ENCODE measurements at places on chromosomes 7 and 10. TPM values are rescaled to one million over a fixed set of nuclear protein-coding genes. Genes with fewer than 3 reads are reported as not detected.

SPAM1 gene
- 0.62 TPM for total RNA-seq

LRGUK gene
- total RNA-seq: 1.3 TPM

PON1 gene
- not detected for total RNA-seq

STOX1 gene
- 4.7 TPM for total RNA-seq

NAPEPLD gene
- total RNA-seq: 24.4 TPM

ZNF786 gene
- 9.3 TPM for total RNA-seq

WASL gene
- total RNA-seq: 64.9 TPM

ADIRF gene
- total RNA-seq: 128 TPM

DDC gene
- total RNA-seq: 1.9 TPM

DNA sequence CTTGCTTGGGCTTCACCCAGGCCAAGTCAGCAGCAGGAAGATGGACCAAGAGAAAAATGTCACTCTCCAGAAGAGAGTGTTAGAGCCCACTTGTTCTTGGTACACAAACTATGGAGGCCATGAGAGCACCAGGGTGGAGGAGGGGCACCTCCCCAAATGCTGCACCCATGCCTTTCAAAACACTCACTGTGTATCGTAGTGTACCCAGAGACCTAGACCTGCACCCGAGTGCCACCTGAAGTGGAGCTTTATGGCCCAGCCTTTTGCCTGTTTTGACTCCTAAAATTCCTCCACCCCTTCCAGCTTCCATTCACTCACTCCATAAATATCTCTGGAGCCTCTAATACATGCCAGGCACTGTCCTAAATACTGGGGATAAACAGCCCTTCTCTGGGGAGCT is 5.0 kb downstream of the SFTPD start:
- no peak for DNase-seq

DNA sequence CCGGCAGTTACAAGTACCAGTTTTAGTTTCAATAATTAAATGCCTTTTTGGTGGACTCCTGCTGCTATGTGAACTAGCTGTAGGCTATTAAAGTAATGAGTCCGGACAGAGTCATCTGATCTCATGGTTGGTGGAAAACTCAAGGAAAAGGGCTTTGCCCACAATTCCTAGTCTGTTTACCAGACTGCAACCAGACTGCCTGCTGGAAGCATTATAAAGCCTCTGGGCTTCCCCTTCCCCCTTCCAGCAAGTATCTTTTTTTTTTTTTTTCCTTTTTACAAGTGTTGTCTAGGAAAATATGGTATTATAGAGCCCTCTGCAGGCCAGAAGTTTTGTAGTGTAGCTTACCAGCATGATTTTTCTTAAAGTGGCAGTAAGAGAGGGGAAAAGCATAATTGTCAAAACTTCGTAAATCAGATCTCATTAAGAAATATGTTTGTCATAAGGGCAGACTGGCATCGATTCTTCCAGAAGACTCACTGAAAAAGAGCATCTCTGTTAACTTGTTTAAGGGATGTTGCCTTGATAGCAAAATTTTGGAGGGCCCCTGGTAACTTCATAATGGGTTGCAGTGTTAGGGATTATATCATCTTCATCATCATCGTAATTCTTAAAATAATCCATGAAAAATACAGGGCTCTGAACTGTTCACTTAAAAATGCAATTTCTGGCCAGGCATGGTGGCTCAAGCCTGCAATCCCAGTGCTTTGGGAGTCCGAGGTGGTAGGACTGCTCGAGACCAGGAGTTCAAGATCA is 181.3 kb downstream of the TAX1BP1 start:
- DNase-seq: peak; percentile 66

DNA sequence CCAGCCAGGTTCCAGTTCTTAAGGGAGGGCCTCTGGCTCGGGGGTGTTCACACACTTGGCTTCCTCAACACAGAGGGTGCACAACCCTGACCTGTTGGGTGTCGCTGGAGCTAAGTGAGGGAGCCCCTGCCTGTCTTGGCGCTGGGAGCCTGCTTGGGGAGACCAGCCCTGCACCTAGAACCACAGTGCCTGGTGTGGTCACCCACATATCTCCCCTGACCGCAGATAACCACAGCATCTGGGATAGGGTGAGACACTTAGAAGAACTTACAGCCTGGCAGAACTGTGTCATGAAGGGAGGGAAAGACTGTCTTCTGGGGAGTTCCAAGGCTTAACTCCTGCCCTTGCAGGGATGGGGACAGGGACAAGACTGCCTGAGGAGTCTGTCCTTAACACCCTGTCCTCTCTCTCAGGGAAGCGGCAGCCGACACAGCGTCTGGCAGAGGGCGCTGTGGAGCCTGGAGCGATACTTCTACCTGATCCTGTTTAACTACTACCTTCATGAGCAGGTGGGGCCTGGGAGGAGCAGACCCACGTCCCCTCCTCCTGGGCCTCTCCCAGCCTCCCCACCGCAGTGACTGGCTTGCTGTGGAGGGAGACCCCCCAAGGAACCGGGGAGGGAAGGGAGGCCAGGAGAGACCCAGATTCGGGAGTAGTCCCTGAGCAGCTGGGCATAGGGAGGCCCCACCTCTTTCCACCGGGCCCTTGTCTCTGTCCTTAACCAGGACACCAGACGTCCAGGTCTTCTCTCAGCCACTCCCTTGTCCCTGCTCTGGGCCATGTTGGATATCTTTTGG is 59.0 kb downstream of the PALD1 start:
- DNase-seq: no peak

- DNase-seq: no peak
Measured at GRCh38 chr10:4677296-4678021, 148.5 kb upstream of the AKR1E2 start.

DNA sequence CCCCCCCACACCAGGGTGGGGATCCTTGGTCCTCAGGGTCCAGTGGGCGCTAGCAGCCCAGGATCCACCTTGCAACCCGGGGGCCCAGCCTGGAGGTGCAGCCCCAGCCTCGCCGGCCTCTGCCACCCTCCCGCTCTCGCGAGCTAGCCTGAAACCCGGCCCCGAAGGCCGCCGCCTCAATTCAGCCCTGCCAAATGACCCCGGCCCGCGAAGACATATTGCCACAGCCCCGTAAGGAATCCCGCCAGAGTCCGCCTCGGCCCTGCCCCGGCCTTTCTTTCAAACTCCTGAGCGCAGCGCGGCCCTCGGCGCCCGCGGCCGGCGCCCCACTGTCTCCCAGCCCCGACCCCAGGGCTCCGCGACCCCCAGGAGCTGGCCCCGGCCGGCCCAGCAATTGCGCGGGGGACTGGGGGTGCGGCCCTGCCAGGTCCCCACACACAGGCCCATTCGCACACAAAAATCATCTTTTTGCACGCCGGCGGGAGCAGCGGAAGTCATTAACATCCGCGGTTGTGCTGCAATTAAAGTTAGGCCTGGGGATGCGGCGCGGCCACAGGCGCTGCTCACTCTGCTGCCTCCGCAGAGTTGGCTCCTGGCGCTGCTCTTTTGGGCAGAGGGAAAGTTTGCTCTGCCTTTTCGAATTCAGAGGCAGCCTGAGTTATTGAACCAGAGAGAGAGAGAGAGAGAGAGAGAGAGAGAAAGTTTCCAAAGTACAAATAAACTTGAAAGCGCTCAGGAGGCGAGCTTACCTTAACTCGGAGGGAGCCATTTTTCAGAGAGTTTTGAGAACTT is 4.0 kb downstream of the HOXA5 start:
- DNase-seq: no peak

GRCh38 chr7:121097577-121097976 is 109.1 kb downstream of the CPED1 start:
- DNase-seq: no peak

- no peak for DNase-seq
Measured at GRCh38 chr7:11239316-11239715, 265.6 kb downstream of the PHF14 start.

DNA sequence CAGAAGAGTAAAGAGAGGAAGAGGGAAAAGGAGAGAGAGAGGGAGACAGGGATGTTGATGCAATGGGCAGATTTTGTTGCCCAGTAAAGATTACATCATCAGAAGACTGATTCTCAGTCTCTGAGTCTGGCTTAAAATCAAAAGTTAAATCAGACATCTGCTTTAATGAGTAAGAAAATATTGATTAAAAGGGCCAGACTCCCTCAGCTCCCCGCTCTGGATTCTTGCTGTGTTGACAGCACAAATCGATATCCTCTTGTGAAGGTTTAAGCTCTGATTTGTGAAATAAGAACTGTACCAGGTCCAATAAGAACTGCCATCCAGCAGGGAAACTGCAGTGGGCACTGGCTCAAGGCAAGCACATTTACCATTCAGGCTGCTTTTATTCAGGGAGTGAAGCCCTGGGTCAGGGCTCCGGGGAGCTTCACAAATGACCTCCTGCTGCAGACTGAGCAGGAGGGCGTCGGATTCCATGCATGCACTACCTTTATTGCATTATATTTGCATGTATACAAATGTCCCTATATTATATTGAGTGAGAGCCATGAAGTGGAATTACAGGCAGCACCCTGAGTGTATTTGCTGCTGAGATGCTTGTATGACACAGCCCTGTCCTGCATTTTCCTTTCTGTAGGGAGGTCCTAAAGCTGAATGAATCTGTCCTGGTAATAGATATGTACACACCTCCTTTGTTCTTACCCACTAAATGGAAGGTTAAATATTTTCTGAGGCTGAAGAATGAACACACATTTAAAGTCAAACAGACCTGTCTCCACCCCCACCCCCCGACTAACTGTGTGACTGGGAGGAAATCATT is 401.5 kb downstream of the REEP3 start:
- DNase-seq: no peak

- DNase-seq: no peak
Measured at GRCh38 chr10:48605786-48606529, 1.1 kb upstream of the ARHGAP22 start.

GRCh38 chr7:155344270-155344617 is 46.6 kb downstream of the INSIG1 start:
- no peak for DNase-seq

DNA sequence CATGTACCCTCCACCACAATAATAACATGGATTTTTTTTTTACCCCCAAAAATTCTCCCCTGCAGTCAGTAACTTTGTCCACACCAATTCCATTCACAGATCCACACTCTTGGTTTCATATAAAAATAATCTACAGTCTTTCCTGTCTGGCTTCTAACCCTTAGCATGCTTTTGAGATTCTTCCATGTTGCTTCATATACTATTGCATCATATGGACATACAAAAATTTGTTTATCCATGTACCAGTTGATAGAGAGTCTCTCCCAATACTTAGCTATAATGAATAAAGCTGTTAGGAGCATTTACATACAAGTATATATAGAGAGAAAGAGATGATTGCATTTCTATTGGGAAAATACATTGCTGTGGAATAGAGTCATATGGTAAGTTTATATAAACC is 575.0 kb downstream of the XPNPEP1 start:
- DNase-seq: no peak

- no peak for DNase-seq
Measured at GRCh38 chr7:52586704-52587103, 448.7 kb upstream of the POM121L12 start.

DNA sequence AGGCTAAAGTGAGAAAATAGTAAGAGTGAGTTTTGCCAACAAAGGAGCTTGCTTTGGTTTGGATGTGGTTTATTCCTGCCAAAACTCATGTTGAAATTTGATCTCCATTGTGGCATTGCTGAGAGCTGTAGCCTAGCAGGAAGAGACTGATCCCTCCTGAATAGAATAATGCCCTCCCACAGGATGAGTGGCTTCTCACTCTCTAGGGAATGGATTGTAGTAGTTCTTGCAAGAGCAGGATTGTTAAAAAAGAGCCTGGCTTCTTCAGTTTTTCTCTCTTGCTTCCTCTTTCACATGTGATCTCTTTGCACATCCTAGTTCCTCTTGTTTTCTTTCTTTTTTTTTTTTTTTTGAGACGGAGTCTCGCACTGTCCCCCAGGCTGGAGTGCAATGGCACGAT is 34.4 kb downstream of the ASAH2 start:
- DNase-seq: no peak

DNA sequence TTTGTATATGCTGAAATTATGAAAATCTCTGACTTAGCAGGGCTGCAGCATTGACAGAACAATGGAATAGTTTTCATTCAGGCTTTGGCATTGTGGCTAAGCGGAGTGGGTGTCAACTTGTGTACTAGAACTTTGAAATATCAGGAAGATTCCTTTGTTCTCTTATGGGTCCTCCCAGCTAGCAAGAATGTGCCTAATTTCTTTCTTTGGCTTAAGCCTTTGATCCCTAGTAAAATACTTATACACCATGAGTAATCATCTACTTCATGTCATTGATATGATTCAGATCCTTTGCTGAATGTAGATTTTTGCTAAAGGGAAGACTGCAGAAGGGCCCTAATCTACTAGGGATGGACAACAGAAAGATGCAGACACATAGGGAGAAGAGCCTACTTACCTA is 6.2 kb downstream of the AVL9 start:
- DNase-seq: no peak

DNA sequence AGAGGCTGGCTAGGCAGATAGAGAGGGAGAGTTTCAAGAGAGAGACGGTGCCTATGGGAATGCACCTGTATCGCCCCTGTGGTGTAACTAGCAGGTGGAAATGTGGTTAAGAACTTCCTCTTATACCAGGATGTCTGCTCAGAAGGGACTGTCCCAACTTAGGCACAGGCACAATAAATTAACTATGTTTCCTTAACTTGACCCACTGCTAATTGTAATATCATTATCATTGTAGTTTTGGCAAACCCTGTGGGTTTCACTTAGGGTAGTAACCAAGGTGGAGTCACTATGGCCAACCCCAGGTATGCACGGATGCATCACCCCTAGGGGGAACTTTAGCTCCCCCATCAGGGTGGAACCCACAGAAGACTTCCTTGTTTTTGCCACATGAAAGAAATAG is 455.7 kb downstream of the DGKB start:
- DNase-seq: no peak

- DNase-seq: no peak
Measured at GRCh38 chr10:44780426-44780825, 130.7 kb upstream of the TMEM72 start.

DNA sequence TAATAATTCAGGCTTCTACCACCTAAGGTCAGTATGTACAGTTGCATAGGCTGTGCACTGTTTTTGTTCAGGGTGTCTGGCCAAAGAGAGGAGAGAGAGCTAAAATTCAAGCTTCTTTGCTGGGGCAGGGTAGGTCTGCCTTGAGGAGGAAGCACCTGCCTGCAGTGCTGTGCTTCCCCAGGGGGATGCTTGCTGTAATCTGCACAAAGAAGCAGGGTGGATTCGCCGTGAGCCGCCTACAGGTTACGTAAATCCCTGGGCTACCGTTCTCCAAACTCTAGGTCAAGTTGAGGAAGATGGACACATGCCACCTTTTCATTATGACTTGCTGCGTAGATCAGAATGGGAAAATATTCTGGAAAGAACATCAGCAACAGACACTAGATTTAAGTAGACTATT is 543.3 kb downstream of the TNS3 start:
- no peak for DNase-seq

- DNase-seq: no peak
Measured at GRCh38 chr7:80719261-80719660, 80.8 kb downstream of the CD36 start.

Measured in prostate gland (tissue), 2 donors.